Fibroblast of lung (primary cell): ENCODE measurements at places on chromosomes 7 and 10. TPM values are rescaled to one million over a fixed set of nuclear protein-coding genes. Genes with fewer than 3 reads are reported as not detected.

- no peak overlapping the region for H3K4me3 ChIP-seq
- H3K36me3 ChIP-seq, result peaks cover 5% of the 10 kb centered on the region
- no peaks in the 10 kb centered on the region for H3K27me3 ChIP-seq
- no peak overlapping the region for H3K27ac ChIP-seq
- peaks cover 16% of the 10 kb centered on the region for H3K4me1 ChIP-seq
- DNase-seq, result no peak
Measured at GRCh38 chr7:75961218-75961617, 33.2 kb downstream of the TMEM120A start.

Gene CDHR1
- not detected in 2 replicates for total RNA-seq

DNA sequence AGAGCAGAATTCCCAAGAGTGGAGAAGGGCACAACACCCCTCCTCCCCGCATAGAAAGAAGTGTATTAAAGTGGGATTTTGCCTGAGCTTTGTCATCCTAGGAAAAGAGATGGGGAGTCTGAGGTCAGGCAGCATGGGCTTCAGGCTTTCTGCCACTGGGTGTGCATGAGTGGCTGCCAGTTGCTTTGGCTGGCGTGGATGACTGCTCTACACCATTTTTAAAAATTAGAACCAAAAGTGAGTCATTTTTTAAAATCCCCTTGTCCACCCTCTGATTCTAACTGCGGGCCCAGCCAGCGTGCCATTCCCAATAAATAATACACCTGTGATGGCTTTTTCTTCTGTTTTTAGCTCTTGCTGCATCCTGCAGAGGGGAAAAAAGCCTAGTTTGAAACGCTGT, 13.4 kb downstream of the SLC29A3 start:
- H3K4me1 ChIP-seq, result no peaks in the 10 kb centered on the region
- no peak overlapping the region for H3K4me3 ChIP-seq
- DNase-seq, result no peak
- H3K27ac ChIP-seq, result no peak overlapping the region
- H3K36me3 ChIP-seq, result no peaks in the 10 kb centered on the region

- no peaks in the 10 kb centered on the region for H3K27me3 ChIP-seq
- DNase-seq, result no peak
- H3K36me3 ChIP-seq, result no peaks in the 10 kb centered on the region
- H3K4me3 ChIP-seq, result no peak overlapping the region
Measured at GRCh38 chr7:155579565-155579964, 33.2 kb upstream of the CNPY1 start.

DNA sequence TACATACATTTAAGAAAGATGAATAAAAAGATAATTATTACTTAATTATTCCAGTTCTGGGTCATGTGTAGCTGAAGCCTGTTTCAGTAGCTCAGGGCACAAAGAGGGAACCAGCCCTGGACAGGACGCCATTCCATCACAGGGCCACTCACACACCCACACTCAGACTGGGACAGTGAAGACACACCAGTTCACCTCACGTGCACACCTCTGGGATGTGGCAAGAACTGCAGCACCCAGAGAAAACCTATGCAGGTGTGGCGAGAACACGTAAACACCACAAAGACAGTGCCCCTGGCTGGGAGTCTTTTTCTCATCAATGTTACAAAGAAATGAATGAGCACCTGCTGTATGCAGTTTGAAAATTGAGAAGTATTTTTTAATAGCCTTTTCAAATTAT, 1.6 kb upstream of the IDI1 start:
- H3K4me1 ChIP-seq, result peaks cover 7% of the 10 kb centered on the region
- DNase-seq, result no peak
- H3K36me3 ChIP-seq, result peaks cover 3% of the 10 kb centered on the region

DNA sequence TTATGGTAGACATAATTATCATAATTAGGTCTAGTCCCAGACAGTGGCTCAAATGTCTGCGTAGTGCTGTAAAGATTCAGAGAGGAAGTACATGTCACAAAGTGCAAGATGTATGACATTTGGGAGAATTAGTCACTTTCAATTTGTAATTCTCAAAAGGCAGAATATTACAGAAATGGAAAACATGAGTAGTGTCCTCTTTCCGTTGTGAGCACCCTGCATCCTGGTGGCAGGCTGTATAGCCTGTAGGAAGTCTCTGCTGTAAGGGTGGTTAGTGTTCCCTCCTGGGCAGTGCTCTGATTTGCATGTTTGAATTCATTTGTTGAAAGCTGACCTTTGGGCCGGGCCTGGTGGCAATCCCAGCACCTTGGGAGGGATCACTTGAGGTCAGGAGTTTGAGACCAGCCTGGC, 17.0 kb downstream of the CDK14 start:
- no peaks in the 10 kb centered on the region for H3K36me3 ChIP-seq
- H3K27me3 ChIP-seq, result no peaks in the 10 kb centered on the region
- H3K4me1 ChIP-seq, result no peaks in the 10 kb centered on the region
- peak; percentile 75 for DNase-seq
- H3K4me3 ChIP-seq, result no peak overlapping the region
- no peak overlapping the region for H3K27ac ChIP-seq

DNA sequence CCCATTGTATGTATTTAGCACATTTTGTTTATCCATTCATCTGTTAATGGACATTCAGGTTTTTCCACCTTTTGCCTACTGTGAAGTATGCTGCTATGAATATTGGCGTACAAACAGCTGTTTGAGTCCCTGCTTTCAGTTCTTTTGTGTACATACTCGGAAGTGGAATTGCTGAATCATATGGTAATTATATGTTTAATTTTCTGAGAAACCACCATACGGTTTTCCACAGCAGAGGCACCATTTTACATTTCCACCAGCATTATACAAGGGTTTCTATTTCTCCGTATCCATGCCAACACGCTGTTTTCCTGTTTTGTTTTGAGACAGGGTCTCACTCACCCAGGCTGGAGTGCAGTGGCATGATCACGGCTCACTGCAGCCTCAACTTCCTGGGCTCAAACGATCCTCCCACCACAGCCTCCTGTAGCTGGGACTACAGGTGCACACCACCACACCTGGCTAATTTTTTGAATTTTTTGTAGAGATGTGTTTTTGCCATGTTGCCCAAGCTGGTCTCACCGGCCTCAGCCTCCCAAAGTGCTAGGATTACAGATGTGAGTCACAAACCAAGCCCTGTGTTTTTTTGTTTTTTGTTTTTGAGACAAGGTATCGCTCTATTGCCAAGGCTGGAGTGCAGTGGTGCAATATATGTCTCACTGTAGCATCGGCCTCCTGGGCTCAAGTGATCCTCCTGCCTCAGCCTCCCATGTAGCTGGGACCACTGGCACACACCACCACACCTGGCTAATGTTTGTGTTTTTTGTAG, 22.1 kb upstream of the FBXW4 start:
- H3K27ac ChIP-seq, result no peak overlapping the region
- no peaks in the 10 kb centered on the region for H3K36me3 ChIP-seq
- no peaks in the 10 kb centered on the region for H3K4me1 ChIP-seq
- no peak for DNase-seq
- peaks cover 11% of the 10 kb centered on the region for H3K27me3 ChIP-seq
- no peak overlapping the region for H3K4me3 ChIP-seq

Gene CRTAC1
- not detected in 2 replicates for total RNA-seq

Gene SYCE1
- total RNA-seq, result 0.17 and 0.26 TPM in 2 replicates

- no peaks in the 10 kb centered on the region for H3K4me1 ChIP-seq
- H3K27ac ChIP-seq, result no peak overlapping the region
- H3K36me3 ChIP-seq, result no peaks in the 10 kb centered on the region
Measured at GRCh38 chr7:51727441-51727840, 410.8 kb upstream of the COBL start.

Gene HOGA1
- total RNA-seq, result 1.0 and 1.5 TPM in 2 replicates

DNA sequence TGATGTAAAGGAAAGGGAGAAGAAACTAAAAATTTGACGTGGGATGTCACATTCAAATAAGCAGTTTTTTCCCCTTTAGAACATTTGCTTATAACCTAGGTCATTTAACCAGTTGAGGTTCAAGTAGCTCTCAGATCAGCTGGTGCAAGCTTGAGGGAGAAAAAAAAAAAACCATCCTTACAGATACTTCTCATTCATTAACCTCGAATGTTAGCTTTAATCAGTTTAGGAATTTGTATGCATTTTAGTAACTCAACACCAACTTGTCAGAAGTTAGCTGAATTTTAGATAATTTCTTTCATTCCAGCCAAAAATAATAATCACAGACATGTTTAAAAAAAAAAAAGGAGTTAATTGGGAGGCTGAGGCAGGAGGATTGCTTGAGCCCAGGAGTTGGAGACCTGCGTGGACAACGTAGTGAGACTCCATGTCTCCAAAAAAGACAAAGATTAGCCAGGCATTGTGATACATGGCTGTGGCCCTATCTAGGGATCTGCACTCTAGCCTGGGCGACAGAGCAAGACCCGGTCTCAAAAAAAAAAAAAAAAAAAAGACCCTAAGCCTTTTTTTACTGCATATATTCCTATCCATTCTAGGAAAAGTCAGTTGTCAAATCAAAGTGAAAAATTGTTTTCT, 46.2 kb downstream of the BMPR1A start:
- no peaks in the 10 kb centered on the region for H3K4me1 ChIP-seq
- no peaks in the 10 kb centered on the region for H3K27me3 ChIP-seq
- no peak overlapping the region for H3K27ac ChIP-seq
- DNase-seq, result no peak
- no peaks in the 10 kb centered on the region for H3K36me3 ChIP-seq

- H3K27ac ChIP-seq, result no peak overlapping the region
- no peaks in the 10 kb centered on the region for H3K36me3 ChIP-seq
- DNase-seq, result no peak
- H3K27me3 ChIP-seq, result no peaks in the 10 kb centered on the region
- no peaks in the 10 kb centered on the region for H3K4me1 ChIP-seq
- no peak overlapping the region for H3K4me3 ChIP-seq
Measured at GRCh38 chr10:44944354-44944753, 15.2 kb upstream of the RASSF4 start.

DNA sequence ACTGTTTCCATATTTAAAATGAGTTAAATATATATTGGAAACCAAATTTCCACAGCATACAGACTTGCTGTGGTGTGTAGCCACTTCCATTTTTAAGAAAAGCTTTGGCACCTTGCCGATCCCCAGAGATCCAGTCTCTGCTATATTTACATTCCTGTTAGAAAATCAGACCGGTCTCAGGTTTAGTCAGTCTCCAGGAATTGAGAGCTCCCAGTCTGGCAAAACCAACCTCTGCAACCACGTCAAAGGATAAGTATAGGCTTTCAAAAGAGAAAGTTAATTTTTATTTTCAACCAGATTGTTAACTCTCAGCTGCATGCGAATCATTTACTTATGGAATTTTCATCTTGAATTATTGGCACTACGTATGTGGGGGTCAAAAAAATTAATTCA, 28.2 kb downstream of the PUS7 start:
- H3K27me3 ChIP-seq, result no peaks in the 10 kb centered on the region
- H3K4me3 ChIP-seq, result no peak overlapping the region
- no peaks in the 10 kb centered on the region for H3K36me3 ChIP-seq

- H3K36me3 ChIP-seq, result no peaks in the 10 kb centered on the region
- H3K4me3 ChIP-seq, result no peak overlapping the region
- H3K4me1 ChIP-seq, result peaks cover 7% of the 10 kb centered on the region
- H3K27ac ChIP-seq, result no peak overlapping the region
- H3K27me3 ChIP-seq, result no peaks in the 10 kb centered on the region
Measured at GRCh38 chr10:75470901-75471300, 39.5 kb downstream of the LRMDA start.

Gene PNLIPRP2
- not detected in 2 replicates for total RNA-seq

DNA sequence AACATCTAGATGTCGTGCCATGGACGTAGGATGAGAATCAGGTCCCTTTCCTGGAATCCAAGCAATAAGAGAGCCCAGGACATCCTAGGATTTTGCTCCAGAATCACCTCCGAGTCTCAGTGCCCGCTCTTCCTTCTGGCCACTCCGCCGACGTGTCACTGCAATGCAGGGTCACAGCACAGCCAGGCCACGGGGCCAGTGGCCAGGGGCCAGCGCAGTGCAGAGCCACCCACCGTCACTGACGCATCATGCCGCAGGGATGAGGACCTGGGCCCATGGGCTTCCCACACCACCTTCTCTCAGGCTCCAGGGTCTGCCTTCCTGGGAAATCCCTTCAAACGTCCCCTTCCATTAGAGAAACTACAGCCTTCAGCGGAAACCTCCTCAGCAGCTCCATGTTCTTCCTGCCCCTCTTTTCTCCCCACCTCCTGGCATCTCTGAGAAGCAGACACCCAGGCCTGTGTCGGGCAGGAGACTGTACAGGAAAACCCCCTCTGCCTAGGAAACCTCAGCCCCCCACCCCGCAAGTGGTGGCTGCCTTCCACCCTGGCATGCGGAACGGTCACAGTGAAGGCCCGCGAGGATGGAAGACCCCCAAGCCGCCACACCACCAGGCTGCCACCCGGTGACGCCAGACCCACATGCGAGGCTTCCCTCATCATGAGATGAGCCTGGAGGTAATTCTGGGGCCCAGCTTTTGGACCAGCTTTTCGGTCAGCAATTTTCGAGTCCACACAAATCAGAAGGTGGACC, 32.1 kb downstream of the STK32C start:
- H3K36me3 ChIP-seq, result no peaks in the 10 kb centered on the region
- H3K4me3 ChIP-seq, result no peak overlapping the region
- DNase-seq, result no peak
- no peaks in the 10 kb centered on the region for H3K27me3 ChIP-seq

Gene ANXA8
- total RNA-seq, result 0.26 TPM in 1 of 2 replicates, not detected in the other

Gene FAM180A
- total RNA-seq, result 24.4 and 38.5 TPM in 2 replicates

GRCh38 chr10:127534074-127534473, 15.0 kb upstream of the NPS start:
- H3K27me3 ChIP-seq, result no peaks in the 10 kb centered on the region
- no peak overlapping the region for H3K4me3 ChIP-seq
- H3K4me1 ChIP-seq, result no peaks in the 10 kb centered on the region
- H3K36me3 ChIP-seq, result no peaks in the 10 kb centered on the region
- DNase-seq, result no peak
- no peak overlapping the region for H3K27ac ChIP-seq

- H3K4me1 ChIP-seq, result no peaks in the 10 kb centered on the region
- no peak for DNase-seq
- H3K36me3 ChIP-seq, result no peaks in the 10 kb centered on the region
Measured at GRCh38 chr10:42970451-42971250, 106.2 kb upstream of the RET start.

Gene OR6B1
- not detected in 2 replicates for total RNA-seq

DNA sequence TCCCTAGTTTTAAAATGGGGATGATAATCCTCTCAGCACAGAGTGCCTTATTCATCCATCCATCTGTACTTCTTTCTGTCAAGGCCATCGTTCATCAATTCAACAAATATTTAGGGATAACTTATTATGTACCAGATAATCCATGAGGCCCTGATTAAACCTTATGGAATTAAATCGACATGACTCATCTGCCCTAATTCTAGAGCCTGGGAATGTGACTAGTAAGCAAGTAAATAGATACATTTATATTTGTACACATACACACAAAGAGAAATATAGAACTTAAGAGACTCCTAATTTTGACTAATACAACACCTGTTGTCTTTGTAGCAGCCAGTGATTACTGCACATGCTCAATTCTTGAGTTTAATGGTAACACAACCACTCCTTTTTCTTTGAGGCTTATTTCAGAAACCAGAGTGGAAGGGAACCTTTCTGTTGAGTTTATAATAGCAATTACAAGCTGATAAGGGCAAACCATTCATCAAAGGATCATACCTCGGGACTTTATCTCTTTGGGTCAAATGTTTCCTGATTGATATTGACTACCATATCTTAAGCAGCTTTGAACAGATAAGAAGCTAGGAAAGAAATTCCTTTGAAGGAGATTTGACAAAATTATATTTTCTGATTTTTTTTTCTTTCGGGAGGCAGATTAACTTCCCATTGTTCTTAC, 122.7 kb downstream of the ARID5B start:
- H3K27me3 ChIP-seq, result no peaks in the 10 kb centered on the region
- H3K4me3 ChIP-seq, result no peak overlapping the region
- DNase-seq, result no peak

Gene LRWD1
- 14.5 and 18.7 TPM in 2 replicates for total RNA-seq
